Activated CD4-positive, alpha-beta T cell treated with anti-CD3 and anti-CD28 coated beads for 4 hours (primary cell): ENCODE measurements at places on chromosomes 7 and 10.

DNA sequence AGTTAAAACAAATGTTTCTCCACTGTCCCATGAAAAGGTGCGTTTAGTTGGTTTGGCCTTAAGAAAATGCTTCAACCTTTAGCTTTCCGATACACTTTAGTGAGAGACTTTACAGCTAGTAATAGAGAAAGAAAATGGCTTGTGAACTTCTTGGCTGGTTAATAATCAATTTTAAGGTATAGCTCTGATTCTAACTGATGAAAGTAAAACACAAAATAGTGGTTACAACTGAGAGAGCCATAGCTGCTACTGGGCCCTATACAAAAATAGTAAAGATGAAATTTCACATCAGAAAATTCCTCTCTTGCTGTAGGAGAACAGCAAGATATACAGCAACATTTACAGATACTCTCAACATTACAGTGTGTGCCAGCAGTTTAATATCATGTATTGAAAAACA is 371.4 kb downstream of the PHTF2 start:
- DNase-seq: no peak

GRCh38 chr7:130491841-130492522 is at the start of gene MEST:
Gene MEST, plus strand, starts transcription at chr7:130492085. Its CDS starts 229 bp downstream, at chr7:130492314.
- no peak for DNase-seq

- no peak for DNase-seq
Measured at GRCh38 chr7:158414002-158414401, 173.6 kb downstream of the PTPRN2 start.

GRCh38 chr7:45709168-45710042 is 135.2 kb downstream of the ADCY1 start:
- no peak for DNase-seq

DNA sequence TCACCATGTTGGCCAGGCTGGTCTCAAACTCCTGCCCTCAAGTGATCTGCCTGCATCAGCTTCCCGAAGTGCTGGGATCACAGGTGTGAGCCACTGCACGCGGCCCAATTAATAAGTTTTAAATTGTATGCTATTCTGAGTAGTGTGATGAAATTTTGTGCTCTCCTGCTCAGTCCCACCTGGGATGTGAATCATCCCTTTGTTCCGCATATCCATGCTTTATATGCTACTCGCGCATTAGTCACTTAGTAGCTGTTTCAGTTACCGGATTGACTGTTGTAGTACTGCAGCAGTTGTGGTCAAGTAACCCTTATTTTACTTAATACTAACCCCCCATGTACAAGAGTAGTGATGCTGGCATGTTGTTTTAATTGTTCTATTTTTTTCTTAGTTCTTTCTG is 47.3 kb upstream of the OIT3 start:
- DNase-seq: no peak

DNA sequence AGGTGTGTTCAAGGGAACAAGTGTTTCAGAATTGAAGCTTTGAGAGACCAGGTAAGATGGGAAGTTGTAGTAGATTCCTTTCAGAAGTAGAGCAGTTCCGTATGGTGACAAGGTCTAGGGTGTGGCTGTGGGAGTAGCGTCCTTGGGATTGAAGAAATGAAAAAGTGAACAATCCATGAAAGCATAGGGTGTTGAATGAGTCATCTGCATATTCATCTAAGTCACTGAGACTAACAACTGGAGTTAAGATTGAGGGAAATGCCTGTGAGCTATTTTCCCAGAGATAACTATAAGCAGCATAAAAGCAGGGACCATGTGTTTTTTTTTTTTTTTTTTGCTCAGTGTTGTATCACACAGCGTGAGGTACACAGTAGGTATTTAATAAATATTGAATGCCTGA is 134.8 kb downstream of the PHTF2 start:
- no peak for DNase-seq

- no peak for DNase-seq
Measured at GRCh38 chr10:118264838-118265470, 77.2 kb downstream of the FAM204A start.

- no peak for DNase-seq
Measured at GRCh38 chr10:34175121-34175520, 640.0 kb downstream of the PARD3 start.

GRCh38 chr10:32882076-32882475 is 76.0 kb downstream of the ITGB1 start:
- DNase-seq: no peak

GRCh38 chr10:24579906-24580305 is 143.8 kb downstream of the ARHGAP21 start:
- DNase-seq: no peak

DNA sequence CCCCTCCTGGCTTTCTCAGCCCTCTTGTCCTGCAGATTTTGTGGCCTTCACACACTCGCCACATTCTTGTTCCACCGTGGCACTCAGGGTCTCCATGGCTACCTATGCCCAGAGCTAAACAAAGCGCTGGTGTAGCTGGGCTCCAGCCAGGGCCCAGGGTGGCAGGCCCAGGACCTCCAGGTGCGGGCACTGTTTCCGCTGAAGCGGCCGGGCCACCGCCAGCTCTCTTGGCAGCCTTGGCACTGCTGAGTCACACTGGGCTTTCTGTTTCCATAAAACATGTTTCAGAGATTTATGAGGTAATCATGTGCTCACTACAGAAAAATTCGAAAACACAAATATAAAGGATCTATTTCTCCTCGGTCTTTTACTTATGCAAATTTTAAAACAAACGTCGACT is 51.3 kb downstream of the AOC1 start:
- no peak for DNase-seq

DNA sequence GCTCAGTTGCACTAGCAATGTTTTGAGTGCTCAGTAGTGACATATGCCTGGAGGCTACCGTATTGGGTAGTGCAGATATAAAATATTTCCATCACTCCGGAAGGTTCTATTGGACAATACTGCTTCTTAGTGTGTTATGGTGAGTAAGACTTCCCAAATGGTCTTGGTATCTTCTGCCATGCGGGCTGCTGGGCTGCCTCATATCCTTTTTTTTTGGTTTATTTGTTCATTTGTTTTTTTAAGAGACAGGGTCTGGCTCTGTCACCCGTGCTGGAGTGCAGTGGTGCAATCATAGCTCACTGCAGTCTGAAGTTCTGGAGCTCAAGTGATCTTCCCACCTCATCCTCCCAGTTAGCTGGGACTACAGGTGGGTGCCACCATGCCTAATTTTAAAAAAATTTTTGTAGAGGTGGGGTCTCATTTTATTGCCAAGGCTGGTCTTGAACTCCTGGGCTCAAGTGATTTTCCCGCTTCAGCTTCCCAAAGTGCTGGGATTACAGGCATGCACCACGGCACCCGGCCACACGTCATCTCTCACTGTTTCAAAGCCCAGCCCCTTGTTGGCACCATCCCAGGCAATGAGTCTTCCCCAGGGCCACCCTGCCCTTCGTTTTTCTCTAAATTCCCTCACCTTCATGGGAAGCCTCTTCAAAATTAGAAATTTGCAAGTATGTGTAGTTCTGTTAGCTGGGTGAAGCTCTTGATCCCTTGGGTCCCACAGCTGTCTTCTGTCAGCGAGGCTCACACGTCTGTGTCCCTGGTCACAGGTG is 111.0 kb upstream of the KLF14 start:
- DNase-seq: no peak

- DNase-seq: peak; percentile 45
Measured at GRCh38 chr7:7201578-7202374, 19.4 kb downstream of the C1GALT1 start.

- no peak for DNase-seq
Measured at GRCh38 chr7:141483044-141483443, 68.2 kb upstream of the AGK start.

- DNase-seq: no peak
Measured at GRCh38 chr7:129205126-129205818, 16.8 kb downstream of the SMO start.

DNA sequence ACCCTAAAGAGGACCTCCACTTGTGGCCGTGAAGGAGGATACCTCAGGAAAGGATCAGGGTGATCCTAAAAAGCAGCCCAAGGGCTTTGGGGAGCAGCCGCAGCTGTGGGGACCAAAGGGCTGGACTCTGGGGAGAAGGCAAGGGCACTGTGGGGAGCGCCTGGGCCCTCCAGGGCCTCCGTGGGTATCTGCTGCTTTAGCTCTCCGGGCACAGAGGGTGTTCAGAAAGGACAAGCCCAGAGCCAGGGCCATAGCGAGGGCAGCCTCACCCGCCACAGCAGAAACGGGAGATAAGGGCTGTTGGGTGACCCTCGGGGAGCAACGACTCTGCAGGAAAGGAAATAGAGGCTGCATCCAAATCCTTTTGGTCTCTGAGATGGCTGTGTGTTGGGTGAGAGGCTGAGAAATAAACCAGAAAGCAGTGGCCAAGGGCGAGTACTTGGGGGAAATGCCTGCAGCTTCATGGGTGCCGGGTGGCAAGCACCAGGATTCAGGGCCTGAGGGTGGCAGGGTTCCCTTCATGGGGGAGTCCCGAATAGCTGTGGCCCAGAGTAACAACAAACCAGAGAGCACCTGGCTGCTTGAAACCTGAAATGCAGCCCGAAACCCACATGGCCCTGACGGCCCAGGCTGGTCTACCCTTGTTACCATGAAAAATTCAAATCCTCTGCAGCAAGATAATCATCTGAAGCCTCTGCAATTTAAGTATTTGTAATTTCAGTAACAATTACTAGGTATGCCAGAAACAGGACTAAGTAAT is 95.2 kb downstream of the VIPR2 start:
- no peak for DNase-seq

DNA sequence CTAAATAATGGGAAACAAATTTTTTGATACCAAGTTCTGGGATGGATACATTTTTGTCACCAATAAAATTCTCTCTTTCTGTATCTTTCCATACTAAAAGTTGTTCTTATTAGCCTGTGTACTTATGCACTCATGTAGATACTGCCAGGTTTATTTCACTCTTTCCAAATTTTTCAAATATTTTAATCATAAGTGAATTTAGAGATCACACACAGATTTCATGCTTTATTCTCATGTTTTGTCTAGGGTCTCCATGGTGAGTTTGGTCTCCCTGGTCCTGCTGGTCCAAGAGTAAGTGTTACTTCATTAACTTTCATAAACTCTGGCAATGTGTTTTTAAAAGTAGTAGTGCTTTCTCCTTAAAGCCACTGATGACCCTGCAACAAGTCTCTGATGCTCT is 20.3 kb downstream of the COL1A2 start:
- DNase-seq: no peak

- DNase-seq: no peak
Measured at GRCh38 chr7:20244334-20245120, 27.3 kb upstream of the MACC1 start.

- DNase-seq: peak; percentile 76
Measured at GRCh38 chr10:6530211-6530840, 49.8 kb downstream of the PRKCQ start.

GRCh38 chr7:22357311-22358175 is 589 bp upstream of the RAPGEF5 start:
- DNase-seq: no peak

- DNase-seq: no peak
Measured at GRCh38 chr10:75208181-75208580, 2.4 kb upstream of the VDAC2 start.

GRCh38 chr10:75736889-75737579 is 305.6 kb downstream of the LRMDA start:
- DNase-seq: no peak

GRCh38 chr7:8923164-8923806 is 489.9 kb downstream of the NXPH1 start:
- DNase-seq: no peak

DNA sequence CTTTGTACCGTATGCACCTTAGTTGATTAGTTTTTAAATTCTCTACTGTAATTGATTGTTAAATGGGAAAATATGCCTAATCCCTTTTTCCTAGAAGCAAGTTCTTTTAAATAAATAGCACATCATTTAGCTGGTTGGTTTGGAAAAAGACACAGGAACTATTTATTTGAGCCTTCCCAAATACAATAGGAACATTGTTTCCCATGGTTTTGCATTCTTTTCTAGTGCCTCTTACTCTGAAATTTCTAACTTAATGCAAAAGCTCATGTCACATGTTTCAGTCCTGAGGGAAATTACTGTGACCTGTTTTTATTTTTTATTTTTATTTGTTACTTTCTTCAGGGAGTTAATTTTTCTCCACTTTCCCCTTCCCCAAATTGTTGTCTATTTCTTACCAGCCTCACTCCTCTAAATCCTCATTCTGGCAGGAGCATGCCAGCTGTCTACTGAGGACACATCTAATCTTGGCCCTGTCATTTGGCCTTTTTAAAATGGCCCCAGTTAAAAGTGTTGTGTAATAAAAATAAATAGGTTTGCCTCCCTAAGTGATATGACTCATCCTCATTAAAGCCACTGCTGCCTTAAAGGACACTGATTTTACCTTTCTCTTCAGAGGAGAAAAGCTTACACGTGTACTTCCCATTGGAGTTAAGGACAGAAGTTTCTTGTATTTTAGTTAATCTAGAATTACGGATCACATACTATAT is 94.5 kb downstream of the PPP1R3A start:
- DNase-seq: no peak

DNA sequence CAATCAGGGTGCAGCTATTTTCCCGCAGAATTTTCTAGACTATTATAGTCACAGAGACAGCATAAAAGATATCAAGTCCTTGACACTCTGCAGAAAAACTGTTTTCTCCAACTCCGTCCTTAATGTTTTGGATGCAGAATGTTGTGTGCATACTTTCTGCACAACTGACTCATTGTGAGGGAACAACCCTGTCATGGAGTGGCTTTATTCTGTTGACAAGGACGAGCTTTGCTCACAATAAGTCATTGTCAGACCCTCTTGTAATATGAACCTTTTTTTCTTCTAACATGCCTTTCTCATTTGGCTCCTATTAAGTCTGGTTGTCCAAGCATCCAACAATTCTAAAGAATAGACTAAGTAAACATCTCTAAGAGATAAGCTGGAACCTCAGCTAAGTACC is 17.3 kb downstream of the ABCB4 start:
- DNase-seq: no peak

DNA sequence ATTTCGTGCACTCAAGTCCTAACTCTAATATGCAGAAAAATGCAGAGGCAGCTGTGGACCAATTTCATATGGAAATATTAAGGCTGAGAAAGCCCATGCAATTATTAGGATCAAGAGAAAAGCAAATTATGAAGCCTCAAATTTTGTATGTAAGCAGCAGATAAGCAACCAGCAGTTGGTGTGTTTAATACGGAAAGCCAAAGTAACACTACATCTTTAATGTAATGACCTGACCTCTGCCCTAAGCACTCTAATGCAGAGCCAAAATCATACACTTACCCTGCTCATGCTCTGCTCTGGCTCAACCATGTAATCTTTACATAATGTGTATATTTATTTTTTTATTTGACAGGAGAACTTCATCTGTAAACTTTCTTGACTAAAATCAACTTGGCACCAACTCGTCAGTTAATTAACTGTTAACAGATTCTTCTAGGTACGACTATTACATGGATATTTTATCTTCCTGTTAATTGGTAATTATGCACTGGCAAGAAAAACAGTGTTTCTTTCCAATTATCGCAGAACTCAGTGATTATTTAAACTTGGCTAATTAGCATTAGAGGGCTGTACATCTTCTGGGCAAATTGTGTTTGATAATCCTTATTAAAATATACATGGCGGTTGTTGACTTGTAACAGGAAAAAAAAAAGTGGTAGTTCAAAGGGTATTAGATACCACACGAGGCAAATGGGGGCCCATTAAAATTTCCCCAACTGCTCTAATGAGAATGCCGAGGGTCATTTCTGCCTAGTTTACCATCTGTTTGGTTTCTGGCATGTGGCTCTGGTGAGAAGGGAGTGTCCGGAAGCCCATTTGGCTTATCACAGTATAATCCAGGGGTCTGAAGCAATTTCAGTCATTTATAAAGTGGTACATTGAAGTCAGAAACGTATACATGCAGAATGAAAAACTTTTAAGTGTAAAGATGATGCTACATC is 94.5 kb downstream of the RELN start:
- no peak for DNase-seq
